ENCODE measurements at places on chromosomes 2 and 18.

DNA sequence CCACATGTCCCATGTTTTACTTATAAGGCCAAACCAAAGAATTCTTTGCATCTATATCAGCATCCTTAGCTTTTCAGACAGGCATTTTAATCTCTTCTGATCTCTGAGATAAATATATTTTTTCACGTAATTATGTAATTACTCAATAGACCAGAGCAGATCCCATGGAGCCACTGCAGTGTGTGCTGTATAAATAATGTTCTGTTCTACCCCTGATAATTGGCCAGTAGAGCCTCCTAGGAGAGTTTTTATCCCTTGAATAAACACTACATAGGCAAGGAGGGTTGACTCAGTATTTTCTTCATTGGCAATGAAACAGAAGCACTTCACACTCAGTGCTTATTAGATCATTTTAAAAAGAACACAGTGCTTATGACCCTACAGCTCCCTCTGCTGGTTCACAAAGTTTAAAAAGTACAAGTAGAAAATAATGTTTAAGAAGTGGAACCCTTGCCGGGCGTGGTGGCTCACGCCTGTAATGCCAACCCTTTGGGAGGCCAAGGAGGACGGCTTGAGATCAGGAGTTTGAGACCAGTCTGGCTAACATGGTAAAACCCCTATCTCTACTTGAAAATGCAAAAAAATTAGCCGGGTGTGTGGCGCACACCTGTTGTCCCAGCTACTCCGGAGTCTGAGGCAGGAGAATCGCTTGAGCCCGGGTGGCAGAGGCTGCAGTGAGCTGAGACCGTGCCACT, 91.9 kb downstream of the PPP1R1C start:
- no peak for DNase-seq

DNA sequence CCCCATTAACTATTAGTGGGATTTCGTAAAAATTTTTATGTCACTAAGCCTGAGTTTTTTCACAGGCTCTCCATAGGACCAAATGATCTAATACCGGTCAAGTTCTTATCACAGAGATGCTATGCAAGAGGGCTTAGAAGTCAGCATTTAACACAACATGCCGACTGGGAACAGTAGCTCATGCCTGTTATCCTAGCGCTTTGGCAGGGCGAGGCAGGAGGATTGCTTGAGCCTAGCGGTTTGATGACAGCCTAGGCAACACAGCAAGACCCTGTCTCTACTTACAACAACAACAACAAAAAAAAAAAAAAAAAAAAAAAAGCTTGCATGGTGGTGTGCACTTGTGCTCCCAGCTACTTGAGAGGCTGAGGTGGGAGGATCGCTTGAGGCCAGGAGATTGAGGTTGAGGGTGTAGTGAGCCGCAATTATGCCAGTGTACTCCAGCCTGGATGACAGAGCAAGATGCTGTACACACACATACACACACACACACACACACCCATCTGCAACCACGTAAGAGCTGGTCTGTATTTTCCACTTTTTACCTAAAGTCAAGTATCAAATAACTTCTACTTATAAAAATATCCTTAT, 67.6 kb upstream of the FAM124B start:
- DNase-seq = no peak

DNA sequence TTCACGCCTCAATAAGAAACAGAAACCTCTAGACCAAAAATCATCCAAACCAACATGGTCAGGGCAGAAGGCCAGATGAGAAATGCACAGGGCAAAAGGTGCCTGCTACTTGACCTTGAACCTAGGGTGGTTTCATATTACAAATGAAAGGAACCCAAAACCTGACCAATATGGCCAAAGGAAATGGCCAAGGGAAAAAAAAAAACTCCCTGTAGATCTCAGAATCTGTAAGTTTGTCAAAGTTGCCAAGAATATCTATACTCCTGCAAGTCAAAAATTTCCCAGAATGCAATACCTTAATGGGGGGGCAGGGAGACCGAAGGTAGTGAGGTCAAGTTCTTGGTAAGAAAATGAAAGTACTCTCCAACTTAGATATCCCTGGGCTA, 47.2 kb downstream of the HIBCH start:
- DNase-seq = no peak

DNA sequence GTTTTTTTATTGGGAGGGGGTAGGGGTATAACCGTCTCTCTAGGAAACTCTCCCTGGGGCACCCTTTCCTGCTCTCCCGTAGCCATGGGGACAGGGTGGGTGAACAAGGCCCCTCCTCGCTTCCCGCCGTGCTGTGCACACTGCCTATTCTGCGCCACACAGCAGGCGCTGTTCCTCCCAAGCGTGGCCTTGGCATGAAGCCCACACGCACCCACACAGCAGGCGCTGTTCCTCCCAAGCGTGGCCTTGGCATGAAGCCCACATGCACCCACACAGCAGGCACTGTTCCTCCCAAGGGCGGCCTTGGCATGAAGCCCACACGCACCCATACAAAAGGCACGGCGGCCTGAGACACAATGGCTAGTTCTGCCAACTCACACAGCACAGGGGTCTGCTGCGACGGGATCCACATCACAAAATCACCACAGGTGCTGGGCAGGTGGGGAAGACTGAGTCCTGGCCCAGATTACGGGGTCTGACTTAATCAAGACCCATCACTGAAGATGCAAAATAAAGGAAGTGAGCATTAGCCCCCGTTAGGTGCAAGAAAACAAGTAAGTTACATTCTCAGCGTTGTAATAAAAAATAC, 46.6 kb upstream of the TPO start:
- DNase-seq = no peak

- no peak for DNase-seq
These were observed 37.3 kb upstream of the ZNF512 start for GRCh38 chr2:27545348-27546141.

- no peak for DNase-seq
These were observed 243.7 kb downstream of the GLI2 start for GRCh38 chr2:120979398-120979797.

DNA sequence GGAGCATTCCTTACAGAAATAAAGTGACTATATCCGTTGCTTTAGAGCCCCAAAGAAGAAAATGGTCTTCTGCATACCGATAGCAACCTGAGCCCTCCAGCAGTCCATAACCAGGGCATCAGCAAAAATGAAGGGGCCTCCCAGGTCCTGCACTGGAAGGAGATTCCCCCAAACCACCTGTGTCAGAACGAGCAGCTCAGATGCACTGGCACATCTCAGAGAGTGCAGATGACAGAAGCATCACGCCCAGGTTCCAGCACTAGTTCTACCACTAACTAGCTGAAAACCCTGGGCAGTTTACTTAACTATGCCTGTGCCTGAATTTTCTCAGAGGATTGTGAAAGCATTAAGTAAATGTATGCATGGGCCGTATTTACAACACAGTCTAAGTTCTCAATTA, 466.7 kb upstream of the MYT1L start:
- DNase-seq = no peak

All from activated effector memory CD4-positive, alpha-beta T cell treated with Interleukin-2 at 50 U/mL for 16 hours (primary cell).